ENCODE measurements at places on chromosomes 5 and 9. TPM values are rescaled to one million over a fixed set of nuclear protein-coding genes. Genes with fewer than 3 reads are reported as not detected.

RNF183 gene
- not detected for total RNA-seq

PCDHGA11 gene
- total RNA-seq, result 10.4 TPM

PCDHA9 gene
- total RNA-seq, result under 0.01 TPM

CD72 gene
- 0.49 TPM for total RNA-seq

MYMK gene
- not detected for total RNA-seq

CBY3 gene
- total RNA-seq, result 0.81 TPM

KIAA0825 gene
- total RNA-seq, result 2.2 TPM

GPR151 gene
- not detected for total RNA-seq

SLC1A1 gene
- 10.6 TPM for total RNA-seq

NR2F1-AS1 gene
- 6.5 TPM for total RNA-seq

FGFR4 gene
- total RNA-seq, result 15.8 TPM

TMEM252 gene
- total RNA-seq, result not detected

CCL27 gene
- total RNA-seq, result 0.25 TPM

HMCN2 gene
- total RNA-seq, result not detected

DMRT3 gene
- 8.8 TPM for total RNA-seq

STPG3 gene
- not detected for total RNA-seq

PCDHA6 gene
- total RNA-seq, result 1.0 TPM

PLEKHG4B gene
- total RNA-seq, result 0.51 TPM

SLC23A1 gene
- total RNA-seq, result 0.38 TPM

PGGT1B gene
- total RNA-seq, result 9.1 TPM

DND1 gene
- under 0.01 TPM for total RNA-seq

EQTN gene
- not detected for total RNA-seq

PDLIM4 gene
- total RNA-seq, result 171 TPM

PROB1 gene
- 3.1 TPM for total RNA-seq

All from mesangial cell (primary cell).